ENCODE measurements at places on chromosomes 1 and 21.

GRCh38 chr1:24551290-24551959 is 4.5 kb upstream of the NCMAP start:
- DNase-seq: no peak

- no peak for DNase-seq
Observed at GRCh38 chr1:19872190-19872589, 10.0 kb upstream of the OTUD3 start.

- no peak for DNase-seq
Observed at GRCh38 chr1:202572867-202573266, 137.4 kb downstream of the SYT2 start.

DNA sequence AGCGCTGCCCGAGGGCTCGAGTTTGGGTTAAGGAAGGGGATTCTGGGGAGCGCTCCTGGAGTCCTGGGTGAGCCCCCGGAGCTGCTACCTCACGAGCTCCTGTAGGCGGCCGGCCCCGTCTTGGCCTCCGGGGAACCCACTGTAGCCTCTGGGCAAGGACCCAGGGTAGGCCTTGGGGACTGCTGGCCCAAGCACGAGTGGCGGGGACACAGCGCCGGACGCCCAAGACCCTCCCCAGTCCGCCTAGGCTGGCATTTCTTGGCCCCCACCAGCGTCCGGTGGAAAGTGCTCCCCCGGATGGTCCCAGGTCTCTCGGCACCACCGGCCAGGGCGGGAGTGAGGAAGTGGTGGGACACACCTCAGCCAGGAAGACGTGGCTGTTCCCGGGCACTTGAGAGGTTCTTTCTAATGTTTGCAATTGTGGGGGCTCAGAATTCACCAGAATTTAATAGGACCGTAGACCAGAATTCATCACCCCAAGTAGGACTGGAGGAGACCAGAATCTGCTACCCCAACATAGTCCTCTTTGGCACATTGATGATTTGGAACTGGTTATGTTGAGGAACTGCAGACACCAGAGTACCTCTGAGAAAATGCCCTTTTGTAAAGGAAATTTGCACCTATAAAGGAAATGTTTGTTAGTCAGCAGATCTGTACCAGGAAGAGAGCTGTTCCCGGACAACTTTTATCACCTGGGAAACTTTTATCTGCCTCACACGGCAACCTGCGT is 622 bp upstream of the TMPRSS2 start:
- no peak for DNase-seq

DNA sequence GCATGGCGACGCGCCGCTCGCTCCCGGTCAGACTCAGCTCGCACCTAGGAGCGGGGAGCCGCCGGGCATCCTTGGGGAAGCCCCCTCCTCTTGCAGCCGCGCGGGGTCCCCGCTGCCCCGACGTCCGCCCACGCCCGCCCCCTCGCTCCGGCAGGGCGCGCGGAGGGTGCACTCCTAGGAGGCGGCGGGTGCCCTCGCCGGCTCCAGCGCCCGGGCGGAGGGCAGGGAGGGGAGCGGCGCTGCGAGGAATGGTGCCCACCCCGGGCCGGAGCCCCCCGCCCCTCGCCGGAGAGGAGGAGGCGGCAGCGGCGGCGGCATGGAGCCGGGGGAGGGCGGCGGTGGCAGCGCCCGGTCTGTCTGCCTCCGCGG is 488 bp downstream of the FAM78B start:
- DNase-seq: no peak

GRCh38 chr1:109243860-109244552 is 5.3 kb upstream of the CELSR2 start:
- DNase-seq: no peak

Measured in smooth muscle cell of the brain vasculature (primary cell).